Stimulated activated CD4-positive, alpha-beta T cell treated with anti-CD3 and anti-CD28 coated beads, Interleukin-15, amount 100 ng/mL, for 24 hours (primary cell): ENCODE measurements at places on chromosomes 12 and 14.

DNA sequence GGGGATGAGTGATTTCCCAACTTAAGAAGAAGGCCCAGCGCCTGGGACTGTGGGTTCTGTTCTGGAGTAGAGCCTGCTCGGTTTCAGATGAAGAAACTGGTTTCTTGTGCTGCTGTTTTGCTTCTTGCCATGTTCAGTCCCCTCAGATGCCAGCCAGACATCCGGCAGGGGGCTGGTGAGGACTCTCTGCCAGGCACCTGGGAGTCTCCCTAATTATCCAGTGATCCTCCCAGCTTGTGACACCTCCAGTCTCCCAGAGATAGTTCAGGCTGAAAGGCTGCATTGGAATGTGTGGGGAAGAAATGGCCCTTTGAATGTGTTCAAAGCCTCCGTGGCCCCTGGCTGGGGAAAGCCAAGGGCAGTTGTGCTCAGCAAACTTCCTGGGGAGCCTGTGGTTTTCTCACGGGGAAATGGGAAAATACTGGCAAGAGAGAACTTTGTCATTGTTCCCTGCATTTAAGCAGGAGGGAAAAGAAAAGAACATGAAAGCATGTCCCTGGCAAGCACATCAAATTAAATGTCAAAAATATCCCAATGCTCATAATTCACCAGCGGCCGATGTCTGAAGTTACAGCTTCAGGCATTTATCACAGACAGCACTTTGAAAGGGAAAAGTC lies 8.5 kb upstream of the SERPINA12 start:
- DNase-seq = no peak

DNA sequence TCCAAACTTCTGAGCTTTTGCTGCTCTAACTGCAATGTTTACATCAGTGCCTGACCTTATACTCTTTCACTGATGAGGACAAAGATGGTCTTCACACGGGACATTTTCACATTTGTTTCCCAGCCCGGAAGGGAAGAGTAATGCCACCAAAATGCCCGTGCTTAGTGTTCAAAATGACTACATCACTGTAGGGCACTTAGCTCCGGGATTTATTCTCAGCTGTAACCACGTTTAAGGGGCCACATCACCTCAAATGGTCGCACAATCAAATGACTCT lies 2.9 kb downstream of the GSG1 start:
- no peak for DNase-seq

GRCh38 chr14:24053548-24054323 lies 1.9 kb downstream of the CARMIL3 start:
- no peak for DNase-seq

GRCh38 chr14:94474581-94475031 lies 1.4 kb downstream of the SERPINA9 start:
- DNase-seq = no peak

- DNase-seq = no peak
Observed at GRCh38 chr12:75974323-75975187, 57.0 kb downstream of the PHLDA1 start.

- DNase-seq = no peak
Observed at GRCh38 chr14:30443368-30444007, 115.5 kb upstream of the G2E3 start.

GRCh38 chr14:20556500-20557211 lies 4.2 kb downstream of the RNASE9 start:
- no peak for DNase-seq

DNA sequence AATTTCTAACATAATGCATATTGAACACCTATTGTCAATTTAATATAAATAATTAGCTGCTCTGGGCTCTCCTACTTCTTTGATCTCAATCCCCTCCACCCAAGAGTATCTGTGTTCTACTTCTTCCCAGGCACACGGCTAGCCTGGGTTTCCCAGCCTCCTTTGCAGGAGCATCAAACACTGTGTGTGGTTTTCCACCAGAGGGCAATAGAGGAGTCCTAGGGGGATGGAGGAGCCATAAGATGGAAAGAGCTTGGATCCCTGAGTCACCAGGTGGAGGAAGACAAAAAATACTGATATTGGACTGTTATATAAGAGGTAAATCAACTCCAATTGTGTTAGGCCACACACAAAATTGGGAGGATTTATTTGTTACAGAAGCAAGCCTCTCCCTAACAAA lies 333.7 kb downstream of the GLT1D1 start:
- no peak for DNase-seq
